Suprapubic skin (tissue), 4 donors: ENCODE measurements at places on chromosomes 5 and 9.

DNA sequence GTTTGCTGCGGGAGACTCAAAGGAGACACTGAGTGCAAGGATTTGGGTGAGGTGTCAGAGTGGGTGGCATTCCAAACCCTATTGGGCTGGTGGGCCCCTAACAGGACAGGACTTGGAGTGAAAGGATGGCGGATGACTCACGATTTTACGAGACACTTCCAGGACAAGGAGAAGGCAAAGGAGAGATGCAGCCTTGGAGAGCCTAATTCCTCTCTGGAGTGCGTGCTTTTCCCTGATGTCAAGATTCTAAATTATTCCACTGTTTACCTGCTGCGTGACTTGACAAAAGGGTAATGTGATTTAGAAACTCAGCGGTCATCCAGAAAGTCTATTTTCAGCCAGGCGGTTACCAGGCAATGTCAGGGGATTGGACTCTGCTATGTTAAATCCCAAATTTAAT lies 41.6 kb upstream of the CD180 start:
- DNase-seq = no peak

- DNase-seq = no peak
These were observed 93.2 kb upstream of the ADAMTS16 start for GRCh38 chr5:5046680-5047502.

DNA sequence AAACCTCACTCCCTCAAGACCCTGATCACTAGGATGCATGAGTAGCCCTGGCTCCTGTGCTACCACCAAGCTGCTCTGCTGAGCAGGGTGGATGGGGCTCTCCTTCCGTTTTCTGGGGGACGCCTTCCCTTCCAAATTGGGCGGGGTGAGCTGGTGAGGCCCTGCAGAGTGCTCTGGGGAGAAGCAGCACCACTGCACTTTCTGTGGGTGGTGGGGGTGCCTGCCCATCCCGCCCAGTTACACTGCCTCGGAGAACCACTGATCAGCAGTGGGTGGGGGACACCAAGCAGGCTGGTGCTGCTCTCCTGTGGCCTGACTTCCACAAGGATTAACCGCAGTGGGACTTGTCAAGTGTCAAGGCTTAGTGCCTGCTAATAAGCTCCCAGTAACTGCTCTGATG lies 19.0 kb downstream of the GFPT2 start:
- DNase-seq = no peak

DNA sequence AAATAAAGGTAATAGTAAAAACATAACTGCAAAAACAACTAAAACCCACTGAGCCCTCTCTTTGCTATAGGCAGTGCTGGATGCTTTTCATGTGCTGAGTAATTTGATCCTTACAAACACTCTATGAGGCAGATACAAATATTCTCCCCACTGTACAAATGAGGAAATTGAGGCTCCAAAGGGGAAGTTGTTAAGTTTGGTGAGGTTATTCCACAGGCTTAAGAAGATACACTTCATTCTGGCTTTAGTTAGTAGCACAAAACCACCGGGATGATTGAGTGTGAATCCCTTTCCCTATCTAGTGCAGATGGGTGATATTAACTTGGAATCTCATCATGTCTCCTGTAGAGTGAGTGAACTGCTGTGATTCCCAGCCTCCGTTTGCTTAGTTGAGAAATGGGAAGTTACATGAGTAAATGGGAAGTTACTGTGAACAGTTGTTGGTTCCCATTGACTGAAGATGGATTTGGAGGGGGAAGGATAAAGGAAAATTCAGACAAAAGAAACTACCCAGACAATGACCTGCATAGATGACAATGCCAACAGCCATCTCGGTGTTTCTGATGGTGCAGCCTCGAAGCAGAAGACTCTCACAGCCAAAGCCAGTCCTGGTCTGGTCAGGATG lies 208.3 kb downstream of the ATP10B start:
- no peak for DNase-seq

DNA sequence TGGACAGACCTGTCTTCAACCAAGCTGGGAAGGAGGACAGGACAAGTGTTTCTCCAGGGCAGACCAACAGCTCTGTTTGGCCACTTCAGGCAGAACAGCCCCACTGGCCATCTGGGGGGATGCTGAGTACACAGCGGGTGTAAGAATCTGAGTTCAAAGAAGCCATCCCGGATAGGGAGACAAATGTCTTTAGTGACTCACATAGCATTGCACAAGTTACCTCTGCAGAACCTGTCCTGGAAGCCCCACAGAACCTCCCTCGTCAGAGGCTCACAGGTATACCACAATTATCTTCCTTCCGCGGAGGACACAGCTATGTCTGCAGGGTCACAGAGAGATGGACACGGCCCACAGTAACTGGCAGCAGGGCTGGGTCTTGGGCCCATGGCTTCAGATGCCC lies 2.0 kb downstream of the OR2V2 start:
- no peak for DNase-seq

DNA sequence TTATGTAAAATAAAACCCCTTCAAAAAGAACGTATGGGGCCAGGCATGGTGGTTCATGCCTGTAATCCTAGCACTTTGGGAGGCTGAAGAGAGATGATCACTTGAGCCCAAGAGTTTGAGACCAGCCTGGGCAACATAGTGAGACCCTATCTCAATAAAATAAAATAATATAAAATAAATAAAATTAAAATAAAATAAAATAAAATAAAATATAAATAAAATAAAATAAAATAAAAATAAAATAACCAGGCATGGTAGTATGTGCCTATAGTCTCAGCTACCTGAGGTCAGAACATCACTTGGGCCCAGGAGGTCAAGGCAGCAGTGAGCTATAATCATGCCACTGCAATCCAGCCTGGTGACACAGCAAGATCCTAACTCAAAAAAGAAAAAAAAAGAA lies 185.1 kb downstream of the EPB41L4A start:
- DNase-seq = no peak
